ENCODE measurements at places on chromosomes 3 and 15.

DNA sequence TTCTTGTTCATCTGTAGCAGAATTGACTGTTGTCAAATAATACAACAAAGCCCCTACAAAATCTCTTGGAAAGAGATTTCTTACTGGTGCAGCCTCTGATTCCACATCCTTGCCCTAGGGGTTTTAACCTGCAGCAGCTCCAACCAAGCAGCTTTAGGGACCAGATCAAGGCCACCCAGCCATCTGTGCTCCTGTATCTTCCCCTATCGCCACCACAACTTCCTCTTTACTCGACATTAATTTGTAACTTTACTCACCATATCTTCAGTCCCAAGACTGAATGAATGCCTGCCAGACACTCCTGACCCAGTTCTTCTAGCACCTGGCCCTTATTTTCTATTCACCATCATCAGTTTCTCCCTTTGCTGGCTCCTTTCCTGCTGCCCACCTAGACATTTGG lies 156.6 kb upstream of the IL12A start:
- DNase-seq: no peak

DNA sequence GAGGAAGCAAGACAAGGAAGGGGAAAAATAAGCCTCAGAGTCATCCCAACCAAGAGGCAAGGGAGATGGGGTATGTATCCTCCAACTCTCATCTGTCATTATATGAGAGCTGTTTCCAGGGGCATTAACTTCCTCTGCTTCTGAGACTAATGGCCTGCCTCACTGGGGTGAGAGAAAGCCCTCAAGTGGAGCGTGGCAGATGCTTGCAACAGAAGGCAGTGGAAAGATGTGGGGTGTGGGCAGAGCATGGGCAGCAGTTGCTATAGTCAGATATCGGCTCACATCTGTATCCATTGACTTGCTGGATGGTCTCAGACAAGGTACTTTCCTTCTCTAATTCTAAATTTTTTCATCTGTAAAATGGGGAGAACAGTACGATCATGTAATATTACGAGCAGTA lies 81.7 kb upstream of the PLCL2 start:
- DNase-seq: no peak

- no peak for DNase-seq
Measured at GRCh38 chr3:3366386-3366785, 186.9 kb upstream of the CRBN start.

DNA sequence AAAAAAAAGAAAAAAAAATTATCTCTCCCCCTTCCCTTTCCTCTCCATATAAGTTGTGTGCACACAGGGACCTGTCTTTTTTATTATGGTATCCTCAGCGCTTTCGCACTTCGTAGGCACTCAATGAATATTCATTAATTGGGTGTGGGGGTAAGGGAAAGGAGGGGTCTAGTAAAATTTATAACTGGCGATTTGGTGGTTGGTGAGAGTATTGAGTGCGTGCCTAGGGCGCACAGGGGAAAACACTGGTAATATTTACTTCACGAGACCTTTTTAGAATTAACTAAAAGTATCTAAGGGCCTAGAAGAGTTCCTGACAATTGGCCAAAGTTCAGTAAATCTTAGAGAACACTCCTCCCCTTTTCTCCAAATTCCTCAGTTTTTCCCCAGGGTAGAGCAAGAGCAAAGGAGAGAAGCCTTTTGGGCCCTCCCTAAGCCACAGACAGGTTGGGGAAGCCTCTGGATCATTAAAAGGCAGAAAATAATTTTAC lies 25.7 kb downstream of the TYRO3 start:
- no peak for DNase-seq

DNA sequence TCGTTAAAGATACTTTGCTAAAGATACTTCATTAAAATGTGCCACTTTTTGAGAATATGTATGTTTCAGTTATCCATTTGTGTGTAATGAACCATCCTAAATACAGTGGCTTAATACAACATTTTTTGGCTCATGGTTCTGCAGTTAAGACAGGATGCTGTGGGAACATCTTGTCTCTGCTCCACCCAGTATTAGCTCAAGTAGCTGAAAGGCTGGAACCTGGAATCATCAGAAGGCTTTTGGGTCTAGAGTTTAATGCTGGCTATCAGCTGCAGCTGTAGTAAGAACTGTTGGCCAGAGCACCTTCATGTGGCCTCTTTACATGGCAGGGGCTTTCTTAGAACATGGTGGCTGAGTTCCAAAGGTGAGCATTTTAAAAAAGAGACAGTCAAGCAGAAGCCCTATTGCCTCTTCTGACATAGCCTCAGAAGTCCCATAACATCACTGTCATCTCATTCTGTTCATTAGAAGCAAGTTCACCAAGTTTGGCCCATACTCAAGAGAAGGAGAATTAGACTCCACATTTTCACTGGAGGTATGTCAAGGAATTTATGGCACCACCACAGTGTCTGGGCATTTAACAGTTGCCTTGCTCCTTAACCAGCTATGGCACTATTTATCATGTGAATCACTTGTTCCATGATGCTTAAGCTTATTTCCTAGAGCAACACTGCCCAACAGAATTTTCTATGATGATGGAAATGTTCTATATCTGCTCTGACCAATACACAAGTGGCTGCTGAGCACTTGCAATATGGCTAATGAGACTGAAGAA lies 70.4 kb upstream of the PDZRN3 start:
- DNase-seq: no peak

DNA sequence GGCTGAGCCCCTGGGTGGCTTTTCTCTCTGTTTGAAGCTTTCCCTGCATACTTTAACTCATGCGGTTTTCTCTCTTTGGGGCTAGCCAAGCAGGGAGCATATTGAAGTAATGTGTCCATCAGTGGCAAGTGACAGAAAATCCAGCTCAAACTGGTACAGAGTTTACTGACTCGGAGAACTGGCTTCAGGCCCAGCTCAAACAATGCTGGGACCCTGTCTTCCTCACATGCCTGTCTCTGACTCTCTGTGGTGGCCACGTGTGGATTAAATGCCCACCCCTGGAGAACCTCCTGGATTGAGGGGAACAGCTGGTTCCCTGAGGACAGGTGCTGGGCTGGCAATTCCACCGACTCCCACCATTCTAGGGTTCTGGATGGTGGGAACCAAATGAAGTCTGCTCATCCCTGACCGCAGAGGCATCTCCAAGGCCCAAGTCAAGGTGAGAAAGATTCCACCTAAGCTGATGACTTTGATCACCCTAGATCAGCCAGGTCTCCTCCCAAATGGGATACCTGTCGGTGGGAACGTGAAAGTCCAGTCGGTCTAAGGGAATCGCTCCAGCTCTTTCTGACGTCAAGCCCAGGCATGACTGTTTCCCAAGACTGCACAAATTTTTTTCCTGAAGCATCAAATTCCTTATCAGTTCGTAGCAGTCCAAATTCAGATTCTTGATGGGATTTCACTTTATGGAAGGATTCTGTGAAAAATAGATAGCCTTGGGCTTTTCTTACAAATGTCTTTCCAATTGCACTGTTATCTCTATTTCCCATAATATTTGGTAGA lies 16.3 kb upstream of the HDAC11 start:
- no peak for DNase-seq

DNA sequence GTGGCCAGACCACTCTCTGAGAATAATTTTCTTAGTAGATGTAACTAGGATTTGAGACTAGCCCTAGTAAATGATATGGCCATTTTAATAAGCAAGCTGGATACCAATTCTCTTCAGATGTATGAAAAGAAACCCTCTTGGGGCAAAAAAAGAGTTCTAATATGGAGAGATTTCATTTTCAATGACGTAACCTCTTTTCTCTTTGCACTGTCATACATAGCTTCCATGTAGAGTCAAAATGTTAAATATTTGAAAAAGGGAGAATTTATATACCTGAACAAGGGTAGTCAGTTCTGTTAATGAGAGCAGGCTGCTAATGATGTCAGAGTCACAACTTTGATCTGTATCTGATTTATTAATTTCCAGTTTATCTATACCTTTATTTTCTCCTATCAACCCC lies 120.0 kb downstream of the KBTBD8 start:
- DNase-seq: no peak

DNA sequence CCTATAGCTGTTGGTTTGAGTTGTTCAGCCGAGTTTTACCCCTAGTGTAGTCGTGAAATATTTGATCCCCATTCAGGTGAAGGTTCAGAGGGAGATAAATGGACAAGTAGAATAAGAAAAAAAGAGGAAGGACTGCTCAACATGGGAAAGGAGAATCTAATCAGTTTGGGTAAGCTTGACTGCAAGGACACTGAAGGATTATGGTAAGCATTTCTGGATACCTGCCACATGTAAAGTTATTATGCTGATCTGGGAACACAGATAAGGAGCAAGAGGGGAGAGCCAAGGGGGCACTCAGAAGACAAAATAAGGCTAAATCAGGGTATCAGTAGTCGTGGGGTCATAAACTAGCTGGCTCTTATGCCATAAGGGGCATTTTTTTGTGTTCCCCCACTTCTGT lies 49.9 kb downstream of the TFG start:
- no peak for DNase-seq

DNA sequence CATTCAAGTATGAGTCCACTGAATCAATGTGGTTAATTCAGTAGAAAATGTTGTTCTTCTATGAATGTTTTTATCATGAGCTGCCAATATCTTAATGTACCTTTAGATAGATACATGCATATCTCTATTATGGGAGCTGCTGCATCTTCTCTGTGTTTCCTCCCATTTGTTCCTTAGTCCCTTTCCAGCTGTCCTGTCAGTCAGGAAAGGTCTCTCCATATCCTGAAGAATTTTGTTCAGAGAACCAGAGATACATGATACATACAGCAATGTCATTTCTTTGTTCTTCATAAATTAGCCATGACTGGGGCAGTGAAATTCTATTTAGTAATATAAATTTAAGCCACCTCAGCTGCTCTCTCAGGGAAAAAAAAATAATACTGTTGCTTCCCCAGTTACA lies 103.7 kb downstream of the P3H2 start:
- DNase-seq: no peak

DNA sequence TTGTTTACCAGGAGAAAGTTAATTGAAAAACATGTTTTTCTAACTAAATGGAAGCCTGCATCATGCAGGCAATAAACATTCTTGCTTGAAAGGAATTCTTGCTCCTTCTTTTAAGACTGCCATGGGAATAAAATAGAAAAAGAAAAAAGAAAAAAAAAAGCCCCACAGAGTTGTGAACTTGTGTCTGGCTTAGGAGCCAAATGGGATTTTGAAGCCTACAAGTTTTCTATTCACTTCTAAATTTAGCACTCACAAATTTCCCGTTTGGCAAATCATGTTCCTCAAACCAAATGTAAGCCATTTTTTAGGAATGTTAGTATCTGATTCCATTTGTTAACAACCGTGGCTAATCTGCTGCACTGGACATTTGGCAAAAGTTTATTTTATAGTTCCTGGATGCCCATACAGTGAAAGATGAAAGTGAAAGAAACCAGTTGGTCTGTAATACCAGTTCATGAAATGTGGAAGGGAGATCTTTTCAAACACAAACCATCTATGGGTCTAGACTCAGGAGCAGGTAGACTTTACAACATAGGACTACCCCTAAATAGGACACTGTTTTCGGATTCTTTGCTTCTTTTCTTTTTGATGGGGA lies 133.8 kb upstream of the GMNC start:
- DNase-seq: no peak

- DNase-seq: no peak
Measured at GRCh38 chr15:57463360-57463759, 87.1 kb downstream of the CGNL1 start.

DNA sequence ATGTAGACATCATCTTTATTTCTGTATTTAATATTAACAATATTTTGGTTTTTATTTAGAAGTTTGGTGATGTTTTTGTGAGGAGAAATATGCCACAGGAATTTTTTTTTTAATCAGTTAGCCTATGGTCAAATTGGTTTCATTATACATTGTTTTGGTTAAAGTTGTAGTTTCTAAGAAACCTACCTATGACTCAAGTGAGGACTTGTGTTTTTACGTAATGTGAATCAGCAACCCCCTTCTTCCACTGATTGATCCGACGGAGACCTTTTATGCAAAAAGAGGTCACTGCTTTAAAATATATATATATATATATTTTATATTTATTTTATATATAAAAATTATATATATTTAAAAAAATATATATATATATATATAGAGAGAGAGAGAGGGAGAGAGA lies 698.1 kb downstream of the FHIT start:
- no peak for DNase-seq

DNA sequence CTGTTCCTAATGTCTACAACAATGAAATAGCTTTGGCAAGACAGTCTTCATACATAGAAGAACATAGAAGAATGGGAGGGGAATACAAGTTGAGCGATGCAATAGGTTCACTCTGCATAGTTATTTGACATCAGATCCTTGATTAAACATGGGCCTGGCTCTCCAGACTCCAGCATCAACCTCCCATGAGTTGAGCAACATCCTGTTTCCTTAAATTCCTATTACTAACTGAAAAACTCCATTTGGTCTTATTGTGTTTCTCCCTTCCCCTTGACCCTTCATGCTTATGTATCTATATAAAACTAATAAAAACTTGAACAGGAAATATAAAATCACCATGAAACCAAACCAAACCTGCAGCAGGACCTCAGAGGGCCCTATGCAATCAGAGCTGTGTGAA lies 304.5 kb upstream of the SATB1 start:
- DNase-seq: no peak

DNA sequence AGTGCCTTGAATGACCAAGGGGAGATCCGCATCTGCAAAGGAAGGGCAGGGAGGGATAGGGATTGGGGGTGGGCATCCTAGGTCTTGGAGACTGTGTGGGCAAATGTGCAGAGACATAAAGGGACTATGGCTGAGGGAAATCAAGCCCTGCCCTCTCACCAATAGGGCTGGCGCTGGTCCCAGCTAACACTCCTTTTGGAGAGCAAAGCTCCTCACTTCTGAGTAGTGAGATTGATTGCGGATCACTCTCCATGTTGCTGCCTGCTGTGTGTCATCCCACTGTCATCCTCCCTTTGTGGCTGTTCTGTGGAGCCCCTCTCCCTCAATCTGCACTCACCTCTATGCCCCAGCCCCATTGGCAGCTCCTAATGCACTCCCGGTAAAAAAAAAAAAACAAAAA lies 2.2 kb upstream of the CELSR3 start:
- DNase-seq: no peak

- DNase-seq: no peak
Measured at GRCh38 chr3:162295323-162295983, 798.8 kb downstream of the OTOL1 start.

GRCh38 chr3:43095370-43095769 lies 10.5 kb downstream of the POMGNT2 start:
- DNase-seq: no peak

GRCh38 chr15:70066447-70066846 lies 31.3 kb downstream of the TLE3 start:
- no peak for DNase-seq

DNA sequence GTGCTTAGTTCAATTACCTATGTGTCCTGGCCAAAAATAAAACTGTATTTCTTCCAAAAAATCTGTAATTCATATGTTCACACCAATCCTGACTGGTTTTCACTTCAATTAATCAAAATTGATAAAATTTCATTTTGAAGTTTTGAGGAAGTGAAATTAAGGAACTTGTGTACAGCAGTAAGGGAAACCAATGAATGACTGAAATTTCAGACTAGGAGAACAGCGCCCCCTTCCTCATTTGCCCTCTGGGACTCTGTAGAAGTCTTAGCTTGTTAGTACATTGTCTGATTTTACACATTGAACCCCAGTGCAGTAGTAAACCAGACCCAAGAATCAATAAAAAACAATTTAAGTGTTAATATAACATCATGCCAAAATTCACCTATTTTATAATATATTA lies 495.3 kb upstream of the AGTR1 start:
- no peak for DNase-seq

Measured in activated naive CD4-positive, alpha-beta T cell (primary cell).